ENCODE measurements at places on chromosomes 4 and X. TPM values are rescaled to one million over a fixed set of nuclear protein-coding genes. Genes with fewer than 3 reads are reported as not detected.

GRCh38 chr4:22323691-22324090 is 192.2 kb downstream of the ADGRA3 start:
- DNase-seq = no peak
- H3K4me1 ChIP-seq = no peaks in the 10 kb centered on the region
- H3K36me3 ChIP-seq = no peaks in the 10 kb centered on the region
- no peaks in the 10 kb centered on the region for H3K27me3 ChIP-seq

- no peaks in the 10 kb centered on the region for H3K27me3 ChIP-seq
- DNase-seq = no peak
- H3K4me3 ChIP-seq = no peak overlapping the region
Measured at GRCh38 chrX:32954125-32954524, 257.2 kb downstream of the DMD start.

DNA sequence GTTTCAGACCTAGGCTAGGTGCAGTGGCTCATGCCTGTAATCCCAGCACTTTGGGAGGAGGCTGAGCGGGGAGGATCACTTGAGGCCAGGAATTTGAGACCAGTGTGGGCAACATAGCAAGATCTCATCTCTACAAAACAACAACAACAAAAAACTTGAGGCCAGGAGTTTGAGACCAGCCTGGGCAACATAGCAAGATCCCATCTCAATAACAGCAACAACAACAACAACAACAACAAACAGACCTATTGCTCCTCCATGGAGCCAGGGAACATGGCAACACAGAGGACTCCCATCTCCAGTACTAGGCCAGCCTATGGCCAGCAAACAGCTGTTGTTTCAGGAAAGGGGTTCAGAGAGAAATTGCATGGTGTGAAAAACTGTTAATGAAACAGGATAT is 43.4 kb downstream of the SLC16A2 start:
- H3K27me3 ChIP-seq = no peaks in the 10 kb centered on the region
- H3K4me3 ChIP-seq = no peak overlapping the region
- no peaks in the 10 kb centered on the region for H3K4me1 ChIP-seq
- H3K36me3 ChIP-seq = no peaks in the 10 kb centered on the region

DNA sequence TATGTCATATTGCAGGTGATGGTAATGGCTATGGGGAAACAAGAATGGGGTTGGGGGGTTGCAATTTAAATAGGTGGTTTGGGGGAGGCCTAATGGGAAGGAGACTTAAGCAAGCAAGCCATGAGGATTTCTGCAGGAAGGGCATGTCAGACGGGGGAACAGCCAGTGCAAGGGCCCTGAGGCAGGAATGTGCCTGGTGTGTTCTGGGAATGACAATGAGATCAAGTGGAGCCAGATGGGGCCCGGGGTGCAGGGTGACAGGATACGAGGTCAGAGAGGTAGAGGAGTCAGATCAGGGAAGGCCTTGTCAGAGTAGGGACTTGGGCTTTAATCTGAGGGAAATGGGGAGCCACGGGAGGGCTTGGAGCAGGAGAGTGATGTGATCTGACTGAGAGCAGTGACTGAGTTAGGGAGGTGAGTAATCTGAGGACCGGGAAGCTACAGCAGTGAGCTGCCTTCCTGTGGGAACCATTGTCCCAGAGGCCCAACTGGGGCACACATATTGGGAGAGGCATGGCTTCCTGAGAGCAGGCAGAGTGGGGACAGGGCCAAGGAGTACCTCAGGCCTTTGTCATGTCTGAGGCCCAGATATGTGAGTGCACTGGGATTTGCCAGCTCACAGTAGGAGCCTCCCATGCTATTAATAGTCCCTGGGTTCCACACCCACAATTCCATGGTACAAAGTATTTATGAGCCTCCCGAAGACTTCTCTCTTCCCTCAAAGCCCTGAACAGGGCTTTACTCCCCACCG is 139.8 kb downstream of the BCOR start:
- no peak for DNase-seq
- H3K27ac ChIP-seq = no peak overlapping the region
- H3K27me3 ChIP-seq = no peaks in the 10 kb centered on the region
- no peak overlapping the region for H3K4me3 ChIP-seq
- H3K4me1 ChIP-seq = no peaks in the 10 kb centered on the region

GRCh38 chr4:9929111-9929510 is 92.2 kb downstream of the SLC2A9 start:
- H3K27me3 ChIP-seq = no peaks in the 10 kb centered on the region
- H3K27ac ChIP-seq = no peak overlapping the region
- no peaks in the 10 kb centered on the region for H3K4me1 ChIP-seq
- DNase-seq = no peak
- H3K4me3 ChIP-seq = no peak overlapping the region

Gene TBCK
- total RNA-seq = 48.2 TPM

Gene FAM47E
- total RNA-seq = 2.8 TPM

Gene PDE6B
- total RNA-seq = 4.6 TPM

Gene KCTD8
- 1.3 TPM for total RNA-seq

Gene F11
- total RNA-seq = not detected

Gene NKX3-2
- 0.10 TPM for total RNA-seq
